ENCODE measurements at places on chromosomes 6 and 20.
A peak's percentile ranks its signal among the peaks of the same experiment; 100 is the strongest.

DNA sequence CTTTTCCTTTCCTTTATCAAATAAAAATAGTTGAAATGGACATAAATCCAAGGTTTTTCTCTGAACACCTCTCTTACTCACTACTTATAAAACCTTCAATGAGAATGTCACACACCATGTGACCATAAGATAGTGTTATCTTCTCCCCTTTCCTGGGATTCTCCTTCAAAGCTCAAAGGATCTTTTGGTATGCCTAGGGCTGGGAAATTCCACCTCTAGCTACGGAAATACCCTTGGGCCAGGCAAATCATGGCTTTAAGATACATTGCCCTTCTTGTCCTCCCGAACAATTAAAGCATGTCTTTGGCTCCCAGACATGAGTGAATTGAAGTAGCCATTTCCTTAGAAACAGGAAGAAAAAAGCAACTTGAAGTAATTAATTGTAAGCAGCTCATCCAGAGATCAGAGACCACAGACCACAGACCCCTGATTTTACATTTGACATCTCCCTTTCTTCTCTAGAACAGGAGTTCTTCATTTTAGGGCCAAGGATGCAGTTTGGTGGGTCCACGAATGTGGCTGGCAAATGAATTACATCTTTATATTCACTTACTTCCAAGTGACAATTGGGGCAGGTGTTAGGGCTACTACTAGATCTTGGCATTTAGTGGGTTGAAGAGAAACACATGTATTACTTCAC is 4.1 kb downstream of the PLCB4 start:
- DNase-seq = peak; percentile 52

DNA sequence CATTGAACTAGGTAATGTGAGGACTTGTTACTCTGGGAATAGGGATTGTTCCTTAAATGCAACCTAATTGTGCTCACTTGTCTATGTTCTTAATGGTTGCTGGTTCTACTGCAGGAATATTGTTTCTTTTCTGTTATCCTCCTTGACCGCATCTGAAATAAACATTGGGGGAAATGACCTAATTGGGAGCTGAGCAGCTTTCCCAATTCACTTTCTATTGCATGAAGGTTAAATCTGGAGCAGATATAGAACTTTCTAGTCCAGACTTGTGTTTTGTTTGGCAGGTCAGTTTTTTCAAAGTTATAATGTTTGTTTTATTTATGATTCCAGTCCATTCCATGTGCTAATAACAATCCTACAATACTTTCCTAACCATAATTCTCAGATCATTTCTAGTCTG is 981.0 kb upstream of the CITED2 start:
- no peak for DNase-seq

DNA sequence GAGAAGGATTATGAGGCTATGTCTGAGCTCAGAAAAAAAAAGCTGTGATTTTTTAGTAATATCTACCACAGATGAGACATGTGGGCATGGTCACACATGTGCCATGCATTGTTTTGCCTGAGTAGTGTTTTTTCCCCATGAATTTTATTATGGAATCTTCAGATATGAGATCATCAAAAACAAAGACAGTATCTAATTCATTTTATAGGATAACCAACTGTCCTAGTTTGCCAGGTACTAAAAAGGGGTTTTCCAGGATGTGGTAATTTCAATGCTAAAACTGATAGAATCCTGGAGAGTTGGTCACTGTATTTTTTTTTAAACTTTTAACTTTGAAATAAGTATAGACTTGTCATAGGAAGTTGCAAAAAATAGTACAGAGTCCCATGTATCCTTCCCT is 127.4 kb upstream of the MAP3K7 start:
- DNase-seq = no peak

DNA sequence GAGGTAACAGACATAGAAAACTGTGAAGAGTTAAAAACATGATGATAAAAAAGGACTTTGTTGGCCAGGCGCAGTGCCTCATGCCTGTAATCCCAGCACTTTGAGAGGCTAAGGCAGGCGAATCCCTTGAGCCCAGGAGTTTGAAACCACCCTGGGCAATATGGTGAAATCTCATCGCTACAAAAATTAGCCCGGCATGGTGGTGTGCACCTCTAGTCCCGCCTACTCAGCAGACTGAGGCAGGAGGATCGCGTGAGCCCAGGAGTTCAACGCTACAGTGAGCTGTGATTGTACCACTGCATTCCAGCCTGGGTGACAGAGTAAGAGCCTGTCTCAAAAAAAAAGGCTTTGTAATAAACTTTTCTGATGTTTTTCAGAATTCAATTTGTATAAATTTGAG is 60.1 kb downstream of the GFOD1 start:
- DNase-seq = no peak

- DNase-seq = no peak
These were observed 28.8 kb downstream of the RARS2 start for GRCh38 chr6:87561017-87561416.

GRCh38 chr6:9428421-9429172 is 986.3 kb downstream of the TFAP2A start:
- no peak for DNase-seq

DNA sequence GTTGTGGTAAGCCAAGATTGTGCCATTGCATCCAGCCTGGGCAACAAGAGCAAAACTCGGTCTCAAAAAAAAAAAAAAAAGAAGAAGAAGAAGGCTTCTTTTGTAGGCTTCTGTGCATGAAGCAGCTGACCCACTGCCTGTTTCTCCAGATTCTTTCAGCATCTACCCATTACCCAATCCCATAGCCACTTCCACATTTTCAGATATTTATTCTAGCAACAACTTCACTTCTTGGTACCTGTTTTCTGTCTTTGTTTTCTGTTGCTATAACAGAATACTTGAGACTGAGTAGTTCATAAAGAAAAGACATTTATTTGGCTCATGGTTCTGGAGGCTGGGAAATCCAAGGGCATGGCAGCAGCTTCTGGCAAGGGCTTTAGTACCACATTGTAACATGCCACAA is 95.3 kb upstream of the SGK1 start:
- DNase-seq = no peak
